ENCODE measurements at places on chromosomes 6 and 20.

GRCh38 chr6:161676586-161676985, 402.7 kb upstream of the AGPAT4 start:
- DNase-seq = no peak

DNA sequence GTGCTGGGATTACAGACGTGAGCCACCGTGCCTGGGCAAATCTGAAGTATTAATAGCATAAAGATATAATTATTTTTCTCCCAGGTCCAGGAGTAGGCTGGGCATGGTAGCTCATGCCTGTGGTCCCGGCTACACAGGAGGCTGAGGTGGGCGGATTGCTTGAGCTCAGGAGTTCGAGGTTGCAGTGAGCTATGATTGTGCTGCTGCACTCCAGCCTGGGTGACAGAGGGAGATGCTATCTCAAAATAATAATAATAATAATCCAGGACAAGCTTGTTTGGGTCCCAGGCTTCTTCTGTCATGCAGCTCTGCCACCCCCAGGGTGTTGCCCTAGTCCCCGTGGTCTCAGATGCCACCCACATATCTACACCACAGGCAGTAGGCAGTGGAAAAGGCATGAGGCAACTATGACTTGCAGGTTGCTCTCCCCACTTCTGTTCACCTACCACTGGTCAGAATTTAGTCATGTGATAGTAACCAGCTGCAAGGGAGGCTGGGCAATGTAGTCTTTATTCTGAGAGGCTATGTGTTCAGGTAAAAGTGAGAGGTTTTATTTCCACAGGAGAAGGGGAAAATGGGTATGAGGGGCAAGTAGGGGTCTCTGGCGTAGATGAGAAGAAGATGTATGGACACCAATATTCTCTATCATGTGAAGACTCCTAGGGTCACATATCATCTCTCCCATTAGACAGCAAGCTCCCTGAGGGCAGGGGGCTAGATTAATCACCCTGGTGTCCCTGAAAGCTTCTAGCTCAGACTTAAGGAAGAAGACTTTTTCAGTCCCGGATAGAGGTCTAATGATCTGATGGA, 25.7 kb downstream of the TCF15 start:
- no peak for DNase-seq

DNA sequence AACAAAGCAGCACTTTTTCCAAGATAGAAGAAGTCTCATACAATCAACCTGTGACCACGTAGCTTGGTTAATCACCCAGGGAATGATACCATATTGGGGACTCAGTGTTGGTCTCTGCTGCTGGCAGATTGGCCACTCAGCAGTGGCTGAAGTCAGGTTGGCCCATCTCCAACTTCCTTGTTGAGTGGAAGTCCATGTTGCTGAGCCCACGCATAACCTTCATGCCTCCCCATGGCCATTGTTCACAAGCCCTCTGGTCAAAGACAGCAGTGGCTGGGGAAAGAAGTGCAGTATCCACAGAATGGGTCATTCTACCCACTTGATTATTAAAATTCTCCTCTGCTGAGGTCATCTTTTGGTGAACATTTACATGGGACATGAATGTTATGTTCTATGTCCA, 38.5 kb downstream of the PKIB start:
- no peak for DNase-seq

DNA sequence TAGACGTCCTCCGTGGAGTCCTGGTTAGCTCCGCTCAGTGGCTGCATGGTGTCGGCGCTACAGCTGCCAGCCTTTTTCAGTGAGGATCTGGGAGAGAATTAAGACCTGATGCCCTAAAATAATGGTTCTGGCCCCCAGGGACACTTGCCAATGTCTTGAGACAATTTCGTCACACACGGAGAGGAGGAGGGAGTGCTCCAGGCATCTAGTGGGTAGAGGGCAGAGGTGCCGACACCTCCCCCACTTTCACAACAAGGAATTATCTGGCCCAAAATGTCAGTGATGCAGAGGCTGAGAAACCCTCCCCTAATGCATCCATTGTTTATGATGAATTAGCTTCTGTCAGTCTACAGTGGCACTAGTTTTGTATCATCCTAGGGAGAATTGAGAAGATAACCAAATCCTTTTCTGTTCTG, 24.4 kb downstream of the TMEM181 start:
- no peak for DNase-seq

DNA sequence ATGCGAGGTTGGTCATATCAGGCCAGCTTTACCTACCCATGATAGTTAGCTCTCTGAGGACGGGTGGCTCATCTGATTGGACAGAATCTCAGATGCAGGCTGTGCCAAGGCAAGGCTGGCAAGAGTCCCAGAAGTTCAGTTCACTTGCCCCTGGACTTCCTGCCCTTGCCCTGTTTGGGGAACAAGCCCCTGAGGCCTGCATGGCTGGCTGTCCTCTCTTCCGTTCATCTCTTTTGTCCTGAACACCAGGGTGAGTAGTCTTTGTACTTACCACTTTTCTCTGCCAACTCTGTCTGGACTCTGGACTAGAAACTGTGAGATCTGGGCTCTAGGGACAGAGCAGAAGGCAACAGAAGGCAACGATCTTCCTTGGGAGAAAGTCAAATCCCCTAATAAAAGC, 769.9 kb downstream of the QKI start:
- DNase-seq = no peak

- DNase-seq = no peak
These were observed 1.0 kb downstream of the BFSP1 start for GRCh38 chr20:17530153-17530552.

DNA sequence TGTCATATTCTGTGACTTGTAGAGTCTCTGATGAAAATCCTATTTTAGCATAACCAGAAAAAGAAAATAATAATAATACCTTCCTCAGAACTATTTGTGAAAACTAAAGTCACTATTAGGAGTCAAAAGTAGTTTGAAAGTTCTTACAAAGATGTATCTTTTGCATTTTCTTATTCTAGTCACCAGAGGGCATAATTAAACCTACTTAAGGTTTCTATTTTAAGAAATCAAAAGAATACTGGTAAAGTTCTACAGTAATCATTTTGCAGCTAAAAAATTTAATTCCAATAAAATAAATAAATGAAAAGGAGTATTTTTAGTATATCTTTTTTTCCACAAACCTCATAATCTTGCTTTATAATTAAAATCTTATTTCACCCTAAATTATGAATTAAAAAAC, 28.0 kb upstream of the MCM9 start:
- DNase-seq = no peak

GRCh38 chr20:54476169-54477009, 996 bp downstream of the DOK5 start:
- DNase-seq = no peak

- no peak for DNase-seq
These were observed 137.6 kb upstream of the ECI2 start for GRCh38 chr6:4272996-4273395.

Measured in activated CD4-positive, CD25-positive, alpha-beta regulatory T cell (primary cell).